Left forelimb (tissue), 1 donor: ENCODE measurements at places on chromosomes 2 and 18.

DNA sequence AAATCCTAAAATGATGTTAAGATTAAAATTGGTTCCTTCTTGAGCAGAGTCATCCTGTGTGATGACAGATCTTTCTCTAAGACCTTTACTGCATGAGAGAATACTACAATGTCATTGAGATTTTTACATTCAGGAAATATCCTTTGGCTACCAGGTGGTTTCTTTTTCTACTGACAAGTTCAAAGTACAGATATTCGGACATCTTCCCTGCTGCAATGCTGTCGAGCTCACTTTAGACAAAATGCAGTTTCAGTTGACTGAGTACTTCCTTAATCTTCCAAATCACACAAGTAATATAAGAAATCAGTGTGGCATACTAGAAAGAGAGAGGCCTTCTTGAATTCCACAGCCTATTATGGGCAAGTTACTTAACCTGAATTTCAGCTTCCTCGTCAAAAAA, 207.9 kb upstream of the ACVR2A start:
- DNase-seq = no peak

DNA sequence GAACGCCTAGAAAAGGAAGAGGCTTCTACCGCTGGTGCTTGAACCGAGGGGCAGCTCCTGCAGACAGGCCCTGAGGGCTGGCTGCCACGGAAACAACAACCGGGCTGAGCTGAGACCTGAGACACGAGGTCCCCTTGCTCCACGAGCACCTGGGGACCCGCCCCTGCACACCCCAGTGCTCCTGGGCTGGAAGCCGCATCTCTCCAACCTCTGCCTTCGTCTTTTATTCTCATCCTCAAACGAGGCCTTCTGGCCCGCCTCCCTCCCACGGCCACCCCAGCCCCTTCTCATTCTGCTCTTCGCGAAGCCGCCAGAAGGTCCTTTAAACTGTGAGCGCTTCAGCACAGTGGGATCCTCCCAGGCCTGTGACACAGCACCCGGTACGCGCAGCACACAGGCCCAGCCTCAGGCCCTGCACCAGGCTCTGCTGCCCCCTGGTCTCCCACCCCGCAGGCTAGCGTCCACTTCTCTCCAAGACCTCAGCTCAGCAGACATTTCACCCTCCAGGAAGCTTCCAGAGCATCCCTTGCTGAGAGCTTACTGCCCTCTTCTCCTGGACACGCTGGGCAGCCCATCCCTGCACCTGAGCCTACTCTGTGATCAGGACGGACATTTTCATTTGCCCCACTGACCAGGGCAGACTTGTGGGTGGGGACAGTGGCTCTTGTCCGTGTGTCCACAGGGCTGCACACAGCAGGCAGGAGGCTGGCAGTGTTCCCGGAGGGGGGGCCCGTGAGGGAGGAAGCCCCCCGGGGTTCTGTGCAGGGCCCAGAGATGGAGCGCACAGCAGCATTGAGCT, 149.7 kb downstream of the PXDN start:
- peak; percentile 59 for DNase-seq

GRCh38 chr2:57107353-57107752, 923.6 kb downstream of the CCDC85A start:
- DNase-seq = no peak

GRCh38 chr18:62928326-62928725, 213.0 kb downstream of the PHLPP1 start:
- DNase-seq = no peak

GRCh38 chr2:112941753-112942653, 31.0 kb downstream of the IL37 start:
- peak; percentile 63 for DNase-seq
